ENCODE measurements at places on chromosomes 2 and 18.
A peak's percentile ranks its signal among the peaks of the same experiment; 100 is the strongest.

DNA sequence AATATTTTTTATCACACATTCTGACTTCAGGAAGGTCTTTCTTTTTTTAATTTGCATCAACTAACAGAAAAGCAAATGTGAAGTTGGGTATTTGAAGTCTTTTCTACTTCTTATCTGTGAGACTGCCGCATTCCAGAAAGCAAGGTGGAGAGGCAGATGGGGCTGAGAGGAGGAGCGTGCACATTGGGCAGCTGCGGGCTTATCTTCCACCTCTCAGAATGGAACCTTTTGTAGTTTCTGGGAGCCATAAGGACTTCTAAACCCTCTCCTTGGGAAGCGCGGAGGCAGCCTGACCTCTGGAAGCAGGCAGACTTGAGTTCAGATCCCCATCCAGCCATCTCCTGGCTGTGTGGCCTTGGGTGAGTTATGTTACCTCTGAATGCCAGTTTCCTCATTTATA lies 3.9 kb downstream of the MAPRE3 start:
- no peak for DNase-seq

DNA sequence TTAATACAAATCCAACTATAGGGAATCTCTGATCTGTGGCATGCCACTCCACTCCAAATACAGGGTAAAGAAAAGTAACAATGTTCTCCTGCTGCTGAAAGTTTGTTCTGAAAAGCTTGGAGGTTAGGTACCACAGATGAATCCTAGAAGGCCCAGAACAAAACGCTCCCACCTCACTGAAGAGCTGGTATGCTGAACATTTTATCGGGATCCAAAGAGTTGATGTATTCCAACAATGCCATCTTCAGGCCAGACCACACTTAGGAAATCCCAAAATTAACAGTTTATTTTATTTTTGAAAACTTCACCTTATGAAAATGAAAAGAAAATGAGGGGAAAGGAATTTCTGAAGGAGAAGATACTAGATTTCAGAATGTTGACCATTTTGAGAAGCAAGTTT lies 145.1 kb upstream of the CDH19 start:
- DNase-seq, result peak; percentile 5

DNA sequence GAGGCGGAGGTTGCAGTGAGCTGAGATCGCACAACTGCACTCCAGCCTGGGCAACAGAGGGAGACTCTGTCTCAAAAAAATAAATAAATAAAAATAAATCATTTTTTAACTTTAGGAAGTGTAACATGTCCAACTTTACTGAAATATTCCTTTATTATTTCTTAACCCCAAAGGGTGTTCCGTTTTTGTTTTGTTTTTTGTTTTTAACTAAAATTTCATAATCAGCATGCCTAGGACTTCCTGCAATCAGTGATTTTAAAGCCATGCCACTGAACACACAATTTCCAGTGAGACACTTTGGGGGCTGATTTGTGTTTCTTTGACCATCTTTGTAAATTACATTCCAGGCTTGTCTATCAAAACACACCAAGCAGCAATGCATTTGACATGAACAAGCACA lies 7.1 kb downstream of the CATIP start:
- no peak for DNase-seq

- no peak for DNase-seq
These were observed 901 bp downstream of the FEZ2 start for GRCh38 chr2:36597003-36597531.

- no peak for DNase-seq
These were observed 39.7 kb downstream of the HPCAL1 start for GRCh38 chr2:10342245-10342951.

DNA sequence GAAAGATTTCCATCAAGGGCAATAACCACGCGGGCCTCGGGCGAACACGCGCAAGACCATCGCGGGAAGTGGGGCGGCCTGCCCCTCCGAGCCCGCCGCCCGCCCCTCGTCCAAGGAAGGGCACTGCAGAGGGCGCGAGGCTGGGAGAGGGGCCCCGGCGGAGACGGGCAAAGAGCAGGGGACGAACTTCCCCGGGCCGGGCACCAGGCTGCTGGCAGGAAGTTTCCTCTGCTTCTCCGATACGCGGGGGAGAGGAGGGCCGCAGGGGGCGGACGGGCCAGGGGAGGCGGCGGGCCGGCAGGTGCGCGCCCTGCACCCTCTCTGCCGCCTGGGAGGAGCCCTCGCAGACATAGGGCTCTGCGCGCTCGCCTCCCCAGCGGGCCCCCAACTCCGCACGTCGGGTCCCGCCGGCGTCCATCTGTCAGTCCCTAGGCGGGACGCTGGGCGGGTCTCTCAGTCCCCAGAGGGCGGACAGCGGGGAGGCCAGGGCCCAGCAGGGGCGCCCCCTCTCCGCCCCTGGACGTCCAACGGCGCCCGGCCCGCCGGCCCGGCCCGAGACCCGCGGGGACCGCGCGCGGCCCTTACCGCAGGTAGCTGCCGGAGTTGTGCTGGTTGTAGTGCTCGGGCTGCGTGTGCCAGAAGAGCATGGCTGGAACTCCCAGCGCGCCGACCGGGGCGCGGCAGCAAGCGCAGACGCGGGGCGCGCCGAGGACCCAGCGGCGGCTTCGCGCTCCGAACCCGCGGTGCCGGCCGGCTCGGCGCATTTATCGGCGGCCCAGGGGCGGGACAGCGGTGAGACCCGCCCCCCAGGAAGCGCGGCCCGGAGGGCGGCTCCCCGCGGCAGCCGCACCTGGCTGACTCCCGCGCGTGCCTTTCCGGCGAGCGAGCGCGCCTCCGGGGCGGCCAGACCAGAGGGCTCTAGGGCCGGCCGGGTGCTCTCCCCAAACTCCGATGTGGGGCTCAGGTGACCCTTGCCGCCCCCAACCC lies at the start of gene TFCP2L1:
TFCP2L1 (minus strand) TSS at position 740 of the 987 bp plus-strand sequence; CDS start at position 647, 93 bp downstream.
- peak; percentile 76 for DNase-seq

DNA sequence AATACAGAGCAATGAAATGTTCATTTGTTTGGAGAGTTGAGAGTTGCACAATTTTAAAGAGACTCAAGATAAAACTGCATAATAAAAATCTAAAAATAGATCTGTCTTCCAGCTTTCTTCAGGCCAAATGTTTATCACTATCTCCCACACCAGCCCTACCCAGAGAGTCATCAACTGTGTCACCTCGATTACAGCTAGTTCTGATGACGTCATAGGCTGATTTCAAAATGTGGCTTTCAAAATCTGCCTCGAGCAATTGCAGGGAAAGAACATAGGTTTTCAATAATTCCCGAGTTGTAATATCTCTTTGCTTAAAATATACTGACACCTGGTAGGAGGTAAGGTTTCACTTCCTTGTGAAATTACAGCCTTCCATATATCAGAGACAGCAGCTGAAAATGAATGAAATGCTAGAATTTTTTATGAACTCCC lies 677.6 kb upstream of the ID2 start:
- peak; percentile 79 for DNase-seq

GRCh38 chr2:55047677-55048299 lies 2.5 kb downstream of the RTN4 start:
- DNase-seq, result peak; percentile 94

- DNase-seq, result no peak
These were observed 28.1 kb downstream of the EXOC6B start for GRCh38 chr2:72797740-72798139.

DNA sequence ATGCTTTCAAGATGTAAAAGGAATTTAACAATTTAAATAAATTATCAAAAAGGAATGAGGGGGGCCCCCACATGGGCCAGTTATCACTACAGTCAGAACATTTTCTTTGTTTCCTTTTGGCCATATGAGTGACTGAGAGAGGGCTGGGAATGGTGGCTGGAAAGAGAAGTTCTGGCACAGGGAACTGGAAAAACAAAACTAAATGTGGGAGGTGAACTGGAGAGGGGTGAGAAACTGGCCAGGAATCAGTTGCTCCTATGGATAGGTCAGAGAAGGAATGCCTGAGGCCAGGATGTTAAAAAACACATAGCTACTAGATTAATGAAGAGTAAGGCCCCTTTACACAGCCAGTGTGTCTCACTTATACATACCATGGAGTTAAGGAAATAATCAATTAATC lies 121.0 kb downstream of the RBMS1 start:
- DNase-seq, result no peak

GRCh38 chr2:138396843-138397242 lies 104.7 kb upstream of the SPOPL start:
- DNase-seq, result no peak

DNA sequence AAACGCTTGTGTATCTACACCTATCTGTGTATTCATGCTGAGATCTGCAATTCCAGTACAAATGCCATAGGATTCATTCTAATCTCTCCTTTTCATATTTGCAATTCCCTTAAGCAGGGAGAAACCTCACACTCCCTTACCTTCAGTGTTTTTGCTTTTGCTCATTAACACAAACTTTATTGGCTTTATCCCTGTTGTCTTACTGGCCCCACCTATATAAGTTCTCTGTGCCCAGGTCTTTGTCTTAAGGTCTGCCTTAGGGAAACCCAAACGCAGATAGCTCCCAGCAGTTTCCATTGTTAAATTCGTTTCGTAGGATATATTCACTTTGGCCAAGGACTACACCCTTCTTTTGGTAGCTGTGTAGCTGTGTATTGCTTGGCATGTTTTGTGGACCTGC lies 4.0 kb upstream of the SNORC start:
- DNase-seq, result no peak

All from epithelial cell of esophagus (primary cell).